Stimulated activated naive CD8-positive, alpha-beta T cell treated with anti-CD3 and anti-CD28 coated beads, Interleukin-15, amount 100 ng/mL, for 72 hours (primary cell): ENCODE measurements at places on chromosomes 2 and 18.

DNA sequence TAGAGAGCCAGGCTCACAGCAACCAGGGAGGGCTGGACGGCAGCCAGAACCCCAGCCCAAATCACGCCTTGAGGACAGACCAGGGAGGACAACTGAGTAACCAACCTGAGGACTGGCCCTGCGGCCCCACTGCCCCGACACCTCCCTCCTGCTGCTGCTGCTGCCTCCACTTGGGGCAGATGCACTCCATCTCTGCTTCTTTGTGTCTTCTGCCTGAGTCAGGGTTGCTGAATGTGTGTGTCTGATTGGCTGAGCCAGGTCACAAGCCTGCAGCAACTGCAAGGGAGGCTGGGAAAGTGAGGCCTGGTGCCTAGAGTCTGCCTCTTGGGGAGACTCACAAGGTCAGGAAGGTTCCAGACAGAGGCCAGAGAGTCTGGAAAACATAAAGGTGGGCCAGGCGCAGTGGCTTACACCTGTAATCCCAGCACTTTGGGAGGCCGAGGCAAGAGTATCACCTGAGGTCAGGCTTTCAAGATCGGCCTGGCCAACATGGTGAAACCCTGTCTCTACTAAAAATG is 83.4 kb downstream of the ZFP36L2 start:
- DNase-seq: peak; percentile 80

- DNase-seq: no peak
These were observed 36.9 kb downstream of the KCTD18 start for GRCh38 chr2:200472853-200473464.

DNA sequence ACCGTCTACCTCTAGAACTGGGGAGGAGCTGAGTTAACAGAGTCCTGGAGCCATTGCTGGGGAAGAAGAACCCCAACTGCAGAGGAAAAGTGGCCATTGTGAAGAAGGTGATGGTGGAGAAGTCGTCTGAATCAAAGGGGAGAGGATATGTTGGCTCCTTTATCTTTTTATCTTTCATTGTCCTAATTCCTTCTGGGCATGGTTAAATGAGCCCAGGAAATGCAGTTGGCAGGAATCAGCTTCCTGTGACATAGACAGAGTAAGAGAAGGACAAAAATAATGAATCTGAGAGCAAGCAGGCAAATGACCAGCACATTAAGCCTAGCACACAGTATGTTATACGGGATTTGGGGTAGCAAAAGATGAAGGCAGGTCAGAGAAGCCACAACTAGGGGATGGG is 16.0 kb upstream of the ACTR3 start:
- no peak for DNase-seq

DNA sequence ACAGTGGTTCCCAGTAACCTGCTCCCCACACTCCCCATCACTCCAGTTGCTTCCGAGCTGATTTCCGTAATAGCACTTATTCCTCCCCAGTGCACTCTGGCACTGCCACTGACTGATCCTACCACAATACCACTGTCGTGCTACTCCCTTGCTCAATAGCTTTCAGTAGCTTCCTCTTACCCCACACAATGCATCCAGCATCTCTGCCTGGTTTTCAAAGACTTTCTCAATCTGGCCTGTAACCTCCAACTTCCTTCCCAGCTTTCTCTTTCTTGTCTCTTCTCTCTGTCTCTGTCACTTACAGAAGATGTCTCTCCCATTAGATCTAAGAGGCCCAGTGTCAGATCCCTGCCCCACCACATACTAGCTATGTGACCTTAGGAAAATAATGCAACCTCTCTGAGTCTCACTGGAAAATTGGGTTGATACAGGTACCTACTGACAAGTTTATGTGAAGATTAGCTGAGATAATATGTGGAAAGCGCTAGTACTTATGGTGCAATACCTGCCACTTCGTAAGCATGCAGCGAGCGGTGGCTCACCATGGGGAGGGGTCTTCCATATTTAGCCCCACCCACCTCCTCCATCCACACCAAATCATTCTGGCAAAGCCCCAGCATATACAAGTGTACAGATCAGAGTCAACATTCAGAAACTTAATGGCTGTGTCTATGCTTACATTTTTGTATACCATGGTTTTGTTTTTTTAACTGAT is 36.7 kb downstream of the SFXN5 start:
- no peak for DNase-seq

DNA sequence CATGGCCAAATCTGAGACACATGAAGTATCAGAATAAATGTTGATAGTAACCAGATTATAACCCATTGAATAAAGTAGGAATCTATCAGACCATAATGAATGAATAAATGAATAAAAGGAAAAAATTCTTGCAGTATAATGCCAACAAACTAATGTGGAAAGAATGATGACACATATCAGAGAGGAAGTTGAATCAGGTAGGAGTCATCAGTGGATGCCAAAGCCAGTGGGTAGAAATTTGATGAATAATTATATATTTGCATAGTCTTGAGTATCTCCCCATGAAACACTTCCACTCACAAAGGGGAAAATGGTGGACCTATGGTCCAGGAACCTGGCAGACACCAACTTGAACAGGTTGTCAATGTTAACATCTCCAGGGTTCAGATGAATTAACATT is 68.6 kb downstream of the GALNT3 start:
- DNase-seq: no peak

- DNase-seq: no peak
These were observed 19.7 kb upstream of the RNF125 start for GRCh38 chr18:31998880-31999412.

GRCh38 chr18:47953471-47953931 is 23.0 kb upstream of the SMAD2 start:
- peak; percentile 34 for DNase-seq

- no peak for DNase-seq
These were observed 224.4 kb upstream of the COPS8 start for GRCh38 chr2:236861196-236861875.

DNA sequence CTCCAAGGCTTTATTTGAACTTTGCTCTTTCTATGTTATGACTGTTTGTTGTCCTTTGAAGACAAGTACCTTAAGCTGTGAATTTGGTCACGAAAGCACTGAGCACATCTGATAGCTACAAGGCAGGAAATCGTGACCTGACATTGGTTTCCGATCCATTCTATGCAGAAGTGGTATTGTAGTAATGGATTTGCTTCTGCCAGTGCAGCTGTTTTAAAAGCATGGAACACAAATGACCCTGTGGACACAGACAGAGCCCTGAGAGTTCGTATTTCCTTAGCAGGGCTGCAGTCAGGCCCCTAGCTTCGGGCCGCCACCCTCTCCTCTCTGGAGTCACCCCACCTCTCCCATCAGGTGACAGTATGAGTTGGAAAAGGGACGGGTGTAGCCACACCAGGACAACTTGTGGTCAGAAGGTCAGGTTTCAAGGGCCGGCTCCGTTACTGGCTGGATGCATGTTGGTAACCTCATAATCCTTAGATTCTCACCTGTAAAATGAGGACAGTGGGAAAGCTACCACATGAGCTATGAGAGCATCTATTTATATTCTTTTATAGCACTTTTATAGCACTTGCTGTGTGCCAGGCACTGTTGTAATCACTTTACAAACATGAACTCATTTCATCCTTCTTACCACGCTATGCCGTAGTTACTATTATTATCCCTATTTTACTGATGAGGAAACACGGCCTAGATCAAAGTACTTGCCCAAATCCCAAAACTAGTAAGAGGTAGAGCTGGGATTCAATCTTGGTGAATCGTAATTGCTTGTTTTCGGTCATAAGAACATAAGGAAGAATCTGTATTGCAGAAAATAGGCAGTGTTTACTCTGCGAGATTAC is 70.2 kb downstream of the SPATS2L start:
- DNase-seq: peak; percentile 10

GRCh38 chr2:11080253-11081115 is 74.8 kb upstream of the SLC66A3 start:
- no peak for DNase-seq

DNA sequence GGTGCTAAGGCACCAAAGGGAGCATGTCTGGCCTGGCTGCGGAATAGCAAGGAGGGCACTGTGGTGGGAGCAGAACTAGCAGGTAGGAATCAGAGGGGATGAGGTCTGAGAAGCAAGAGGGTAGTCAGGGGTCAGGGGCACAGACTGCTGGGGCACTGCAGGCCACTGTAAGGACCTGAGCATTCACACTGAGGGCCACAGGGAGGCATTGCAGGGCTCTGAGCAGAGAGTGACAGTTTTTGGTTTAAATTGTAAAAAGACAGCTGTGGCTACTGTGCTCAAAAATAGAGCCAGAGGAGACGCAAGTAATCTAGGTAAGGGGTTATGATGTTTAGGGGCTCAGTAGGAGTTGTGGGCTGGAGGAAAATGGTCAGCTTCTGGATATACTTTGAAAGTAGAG is 41.5 kb downstream of the ARHGAP25 start:
- no peak for DNase-seq

DNA sequence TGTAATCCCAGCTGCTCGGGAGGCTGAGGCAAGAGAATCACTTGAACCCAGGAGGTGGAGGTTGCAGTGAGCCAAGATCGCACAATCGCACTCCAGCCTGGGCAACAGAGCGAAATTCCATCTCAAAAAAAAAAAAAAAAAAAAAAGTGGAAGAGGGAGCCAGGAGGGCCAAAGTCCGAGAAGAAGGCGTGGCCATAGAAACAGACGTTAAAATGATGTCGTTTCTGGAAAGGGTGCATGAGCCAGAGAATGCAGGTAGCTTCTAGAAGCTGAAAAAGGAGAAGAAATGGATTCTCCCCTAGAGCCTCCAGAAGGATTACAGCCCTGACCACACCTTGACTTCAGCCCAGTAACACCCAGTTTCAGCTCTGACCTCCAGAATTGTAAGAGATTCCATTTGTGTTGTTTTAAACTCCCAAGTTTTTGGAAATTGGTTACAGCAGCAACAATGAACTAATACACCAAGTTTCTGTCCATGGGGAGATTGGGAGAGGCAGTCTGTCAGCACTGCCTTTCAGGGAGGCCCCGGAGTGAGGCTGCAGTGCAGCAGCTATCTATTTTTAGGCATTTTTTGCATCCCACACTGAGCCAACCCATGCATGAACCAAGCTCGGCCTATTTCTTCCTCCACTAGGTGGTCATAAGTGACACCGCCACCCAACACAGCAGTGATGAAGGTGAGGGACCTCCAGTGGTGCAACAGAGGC is 14.2 kb upstream of the TRAF3IP1 start:
- no peak for DNase-seq

GRCh38 chr2:178273787-178274360 is 79.6 kb downstream of the OSBPL6 start:
- DNase-seq: no peak

DNA sequence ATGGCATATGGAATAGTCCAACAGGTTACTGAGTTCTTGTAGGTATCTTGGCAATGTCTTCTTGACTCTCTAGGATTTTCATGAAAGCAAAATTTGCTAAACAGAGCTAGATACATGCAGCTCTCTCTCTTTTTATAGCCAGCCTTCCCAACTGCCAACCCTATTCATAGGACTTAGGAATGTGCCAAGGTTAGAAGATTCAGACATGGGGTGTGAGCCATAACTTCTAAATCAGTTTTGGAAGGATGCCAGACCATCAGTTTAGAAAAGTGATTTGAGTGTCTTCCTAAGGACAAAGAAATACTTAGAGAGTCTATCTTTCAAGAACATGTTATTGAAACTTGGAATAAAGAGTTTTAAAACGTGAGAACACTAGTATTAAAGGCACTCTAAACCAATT is 619.5 kb upstream of the FANCL start:
- DNase-seq: no peak

GRCh38 chr2:159497256-159497655 is 119.1 kb downstream of the BAZ2B start:
- DNase-seq: no peak

DNA sequence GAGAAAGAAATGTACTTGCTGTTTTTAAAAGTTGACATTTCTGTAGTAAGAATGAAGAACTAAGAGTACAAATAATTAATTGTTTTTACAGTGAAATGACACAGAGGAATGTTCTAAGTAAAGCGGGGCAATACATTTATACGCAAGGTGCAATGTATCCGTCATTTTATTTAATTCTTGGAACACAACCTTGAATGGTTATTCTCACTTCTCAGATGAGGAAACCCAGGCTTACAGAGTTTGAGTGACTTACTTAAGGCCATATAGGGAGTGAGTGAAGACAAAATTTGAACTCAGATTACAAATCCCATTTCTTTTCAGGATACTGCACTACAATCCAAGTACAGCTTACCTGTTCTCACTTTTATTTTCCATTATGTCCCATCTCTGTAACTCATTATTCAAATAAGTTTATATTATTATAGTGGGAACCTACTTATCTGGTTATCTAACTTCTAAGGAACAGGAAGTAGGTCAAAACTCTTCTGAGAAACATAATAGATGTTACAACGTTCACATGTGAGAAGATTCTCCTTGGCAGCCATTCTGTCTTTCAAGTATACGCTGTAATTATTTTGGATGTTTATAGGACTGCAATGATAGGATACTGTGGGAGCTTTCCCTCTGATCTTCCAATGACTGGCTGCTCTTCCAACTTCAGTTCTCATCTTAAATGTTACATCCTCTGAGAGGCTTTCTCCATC is 12.3 kb upstream of the STK17B start:
- DNase-seq: no peak
